RWPE1 (cell line): ENCODE measurements at places on chromosomes 3 and 15.
A peak's percentile ranks its signal among the peaks of the same experiment; 100 is the strongest.

DNA sequence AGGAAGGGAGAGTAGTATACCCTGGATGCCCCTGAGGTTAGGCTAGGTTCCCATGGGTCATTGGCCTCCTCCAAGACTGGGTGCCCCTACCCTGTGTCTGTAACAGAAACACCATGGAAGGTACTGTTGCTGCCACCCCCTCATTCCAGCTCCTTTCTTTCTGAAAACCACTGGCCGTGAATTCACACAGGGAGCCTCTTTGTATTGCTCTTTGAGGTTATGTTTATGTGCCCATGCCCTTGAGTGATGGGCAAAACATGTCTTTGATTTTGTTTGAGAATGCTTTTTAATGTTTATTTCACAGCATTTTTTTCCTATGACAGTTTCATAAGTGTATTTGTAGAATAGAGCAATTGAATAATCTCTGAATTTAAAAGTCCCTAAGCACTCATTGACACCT, 79.7 kb downstream of the RARB start:
- no peak for DNase-seq

- no peak for DNase-seq
Observed at GRCh38 chr3:122365073-122365472, 18.0 kb downstream of the MIX23 start.

- no peak for DNase-seq
Observed at GRCh38 chr3:128841926-128842920, 37.2 kb upstream of the ACAD9 start.

DNA sequence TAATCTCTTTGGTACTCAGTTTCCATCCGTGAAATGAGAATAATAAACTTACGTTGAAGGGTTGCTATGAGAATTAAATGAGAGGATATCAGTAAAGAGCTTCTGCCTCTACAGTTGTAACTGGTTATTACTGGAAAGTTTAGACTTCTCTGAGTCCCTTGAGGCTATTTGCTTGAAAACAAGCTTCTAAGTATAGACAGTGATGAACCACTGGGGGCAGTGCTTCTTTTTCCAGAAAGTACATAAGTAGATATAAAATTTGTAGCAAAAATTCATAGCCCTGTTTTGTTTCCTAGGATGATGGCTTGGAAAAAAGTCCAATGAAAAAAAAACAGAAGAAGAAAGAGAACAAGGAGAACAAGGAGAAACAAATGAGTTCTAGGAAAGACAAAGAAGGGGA, 87.1 kb downstream of the RGMA start:
- no peak for DNase-seq

DNA sequence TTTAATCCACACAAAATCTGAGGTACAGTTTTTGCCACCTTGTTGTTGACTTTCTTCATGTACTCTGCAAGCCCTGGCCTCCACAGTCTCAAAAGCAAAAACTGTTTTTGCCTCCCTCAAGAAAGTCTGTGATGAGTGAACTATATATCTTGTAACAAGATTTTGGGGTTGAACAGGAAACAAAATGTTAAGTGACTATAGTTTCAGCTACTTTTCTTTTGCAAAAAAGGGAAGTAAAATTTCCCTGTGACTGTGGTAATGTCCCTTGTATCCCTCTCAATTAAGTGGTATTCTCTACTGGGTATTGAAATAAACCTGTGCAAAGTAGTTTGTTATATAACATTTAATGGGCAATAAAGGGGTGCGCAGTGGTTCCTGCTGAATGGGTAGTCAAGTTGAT, 21.3 kb upstream of the SCAANT1 start:
- DNase-seq, result no peak

GRCh38 chr3:63967675-63968611, 55.4 kb downstream of the PSMD6 start:
- no peak for DNase-seq

DNA sequence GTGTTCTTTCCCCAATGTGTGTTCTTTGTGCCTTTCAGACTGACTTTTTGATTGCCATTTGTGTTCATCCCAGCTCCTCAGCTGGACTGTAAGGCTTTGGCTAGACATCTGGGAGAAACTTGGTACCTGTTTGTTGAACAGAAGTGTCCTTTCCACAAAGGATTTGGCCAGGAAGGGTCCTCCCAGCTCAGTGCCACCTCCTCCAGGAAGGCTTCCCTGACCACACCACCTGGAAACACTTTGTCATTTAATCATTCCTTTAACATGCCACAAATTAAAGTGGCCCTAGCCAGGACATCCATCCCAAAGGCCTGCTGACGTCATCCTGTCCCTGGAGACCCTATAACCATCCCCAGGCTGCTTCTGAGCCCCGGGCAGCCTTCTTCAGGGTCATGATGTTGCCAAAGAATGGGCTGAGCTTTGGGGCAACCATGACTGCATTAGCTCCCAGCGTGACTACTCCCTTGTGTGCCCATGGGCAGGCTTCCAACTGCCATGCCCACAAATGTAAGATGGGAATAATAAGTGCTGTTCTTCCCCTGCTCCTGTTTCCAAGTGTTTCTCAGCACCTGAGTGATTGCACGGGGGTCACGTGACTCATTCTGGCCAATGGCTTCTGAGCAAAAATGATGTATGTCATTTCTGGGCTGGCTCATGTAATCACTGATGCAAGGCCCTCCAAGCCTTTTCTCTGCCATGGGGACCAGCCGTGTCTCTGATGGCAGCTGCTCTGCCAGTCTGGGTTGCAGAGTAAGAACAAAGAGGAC, 112.5 kb upstream of the SMAD3 start:
- DNase-seq, result no peak

DNA sequence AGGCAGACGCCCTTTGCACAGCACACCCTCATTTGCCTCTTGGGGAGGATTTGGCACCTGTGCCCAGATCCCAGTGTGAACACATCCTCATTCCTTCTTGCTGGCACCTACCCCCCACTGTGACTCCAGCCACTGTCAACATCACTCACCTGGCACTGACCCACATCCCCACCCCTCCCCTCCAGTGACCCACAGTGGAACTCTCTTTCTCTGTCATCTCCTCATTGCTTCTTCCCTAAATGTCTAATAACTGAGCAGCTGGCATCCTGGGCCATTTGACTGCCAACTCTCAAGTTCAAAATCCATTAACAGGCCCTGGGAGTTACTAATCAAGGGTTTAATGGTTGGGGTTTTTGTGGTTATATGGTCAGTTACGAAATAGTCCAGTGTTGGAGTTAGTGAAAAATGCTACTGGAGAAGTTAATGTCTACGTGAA, 14.4 kb downstream of the SNAPC5 start:
- no peak for DNase-seq

DNA sequence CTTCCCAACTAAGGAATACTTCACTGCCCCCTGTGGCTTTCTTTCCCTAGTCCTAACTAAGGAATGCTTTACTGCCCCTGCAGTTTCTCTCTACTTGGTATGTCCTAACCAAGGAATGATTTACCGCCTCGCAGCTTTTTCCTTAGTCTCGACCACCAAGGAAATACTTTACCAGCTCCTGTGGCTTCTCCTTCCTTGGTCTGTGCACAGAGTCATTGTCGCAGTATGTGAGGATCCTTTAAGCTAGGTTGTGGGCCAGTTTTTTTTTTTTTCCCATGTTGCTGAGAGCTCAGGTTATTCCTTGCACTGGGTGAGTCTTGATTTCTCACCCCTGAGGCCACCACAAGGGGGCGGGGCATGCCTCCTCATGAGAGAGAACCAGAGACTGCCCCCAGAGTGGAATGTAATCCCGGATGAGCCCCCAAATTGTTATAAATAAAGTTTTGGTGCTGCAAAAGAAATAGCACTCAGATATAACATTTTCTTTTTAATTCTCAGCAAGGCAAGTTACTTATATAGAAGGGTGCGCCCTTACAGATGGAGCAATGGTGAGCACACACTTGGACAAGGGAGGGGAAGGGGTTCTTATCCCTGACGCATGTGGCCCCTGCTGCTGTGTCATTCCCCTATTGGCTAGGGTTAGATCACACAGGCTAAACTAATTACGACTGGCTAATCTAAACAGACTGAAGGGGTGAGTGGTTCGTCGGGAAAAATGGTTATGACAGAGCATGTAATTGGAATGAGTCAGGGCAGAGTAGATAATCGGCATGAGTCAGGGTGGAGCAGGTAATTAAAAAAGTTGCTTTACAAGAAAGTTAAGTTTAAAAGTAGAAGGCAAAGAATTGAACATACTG, 27.0 kb downstream of the NDUFB4 start:
- DNase-seq, result peak; percentile 72

GRCh38 chr3:142777927-142778326, 54.1 kb downstream of the TRPC1 start:
- DNase-seq, result no peak

GRCh38 chr3:9500108-9501050, 53.2 kb downstream of the LHFPL4 start:
- DNase-seq, result peak; percentile 35

DNA sequence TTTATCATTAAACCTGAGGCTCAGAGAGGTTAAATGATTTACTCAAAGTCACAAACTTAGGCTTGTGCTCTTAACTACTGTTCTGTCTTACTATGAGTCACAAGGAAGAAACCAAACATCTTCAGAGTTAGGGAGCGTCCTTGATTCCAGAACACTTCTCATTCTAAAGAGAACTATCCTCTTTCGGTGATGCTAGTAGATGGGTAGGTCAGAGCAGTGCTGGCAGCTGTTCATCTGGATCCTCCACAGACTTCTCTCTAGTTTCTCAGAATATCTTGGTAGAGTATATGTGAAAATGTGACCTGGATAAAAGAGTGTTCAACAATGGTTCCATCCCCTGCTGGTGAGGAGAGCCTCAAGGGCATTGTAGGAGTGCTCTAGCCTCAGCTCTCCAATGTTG, 3.3 kb downstream of the ARL6IP5 start:
- peak; percentile 8 for DNase-seq

- DNase-seq, result no peak
Observed at GRCh38 chr3:100395679-100396431, 5.0 kb downstream of the TOMM70 start.

DNA sequence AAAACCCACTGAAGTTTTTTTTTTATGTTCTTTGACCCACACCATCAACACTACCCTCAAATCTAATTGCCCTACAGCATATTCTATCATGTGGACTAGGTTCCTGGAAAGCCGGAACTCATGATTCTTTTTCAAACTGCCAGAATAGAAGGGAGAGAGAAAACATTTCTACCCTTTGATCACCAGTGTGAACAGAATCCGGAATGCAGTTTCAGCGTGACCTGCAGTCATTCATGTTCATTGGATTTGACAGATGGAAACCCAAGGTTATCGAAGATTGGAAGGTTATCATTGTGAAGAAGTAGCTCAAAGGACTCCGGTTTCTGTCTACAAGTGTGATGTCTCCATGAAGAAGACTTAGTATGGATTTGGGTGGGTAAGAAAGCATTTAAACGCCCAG, 39.4 kb upstream of the RASA2 start:
- DNase-seq, result no peak

DNA sequence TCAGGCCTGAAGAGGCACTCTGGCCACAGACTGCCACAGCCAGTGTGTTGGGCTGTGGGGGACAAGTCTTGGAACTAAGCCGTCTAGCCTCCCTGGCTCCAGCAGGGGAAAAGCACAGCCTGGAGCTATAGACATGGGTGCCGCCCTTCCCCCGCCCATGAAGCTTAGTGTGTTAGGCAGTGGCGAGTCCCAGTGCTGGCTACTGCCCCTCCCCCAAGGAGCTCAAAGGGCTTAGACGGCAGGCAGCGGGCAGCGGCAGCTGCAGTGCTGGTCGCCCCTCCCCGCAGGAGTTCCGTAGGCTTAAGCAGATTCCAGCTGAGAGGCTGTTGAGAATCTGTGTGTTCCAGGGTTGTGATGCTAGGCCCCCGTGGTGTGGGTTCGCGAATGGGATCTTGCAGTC, 135.8 kb upstream of the RORA start:
- no peak for DNase-seq

DNA sequence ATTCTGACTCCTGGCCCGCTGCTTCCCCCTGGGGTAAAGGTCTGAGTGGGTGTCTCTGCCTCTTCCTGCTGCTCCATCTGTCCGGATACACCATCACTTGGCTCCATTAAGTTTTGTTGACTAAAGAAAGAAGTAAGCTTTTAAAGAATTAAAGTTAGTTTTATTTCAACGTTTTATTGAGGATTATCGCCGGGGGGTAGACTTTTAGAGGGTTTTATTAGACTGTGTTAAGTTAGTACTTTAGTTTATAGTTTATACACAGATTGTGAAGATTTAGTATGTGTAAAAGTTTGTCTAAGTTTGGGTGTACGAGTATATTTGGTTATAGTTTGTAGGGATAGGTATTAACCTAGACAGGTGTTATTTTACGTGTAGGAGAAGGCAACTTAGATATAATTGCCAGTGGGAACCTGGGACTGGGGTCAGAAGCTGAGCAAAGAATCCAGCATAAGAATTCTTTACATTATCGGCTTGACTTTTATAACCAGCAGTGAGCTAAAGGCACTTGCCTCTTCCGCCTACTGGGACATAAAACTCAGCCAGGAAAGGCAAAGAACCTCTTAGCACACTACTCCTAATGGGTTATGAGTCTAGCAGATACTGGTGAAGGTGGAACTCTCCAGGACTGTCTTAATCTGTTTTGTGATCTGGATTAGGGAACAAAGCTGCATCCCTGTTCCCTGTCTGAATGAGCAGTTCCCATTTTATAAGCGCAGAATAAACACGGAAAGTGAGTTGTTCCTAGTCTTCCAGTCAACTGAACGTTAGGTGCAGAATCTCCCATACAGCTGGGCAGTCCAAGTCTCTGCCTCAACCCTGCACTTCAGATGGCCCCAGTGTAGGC, 131.3 kb downstream of the FAM43A start:
- DNase-seq, result no peak

- DNase-seq, result no peak
Observed at GRCh38 chr15:33822479-33822878, 145.8 kb upstream of the CHRM5 start.

- peak; percentile 64 for DNase-seq
Observed at GRCh38 chr3:138187296-138188012, at the start of gene ARMC8. Gene ARMC8 (plus strand): TSS chr3:138187301. CDS start chr3:138187555, 254 bp downstream.
